Stimulated activated CD4-positive, alpha-beta T cell treated with anti-CD3 and anti-CD28 coated beads, Interleukin-4, amount 100 ng/mL, for 24 hours (primary cell): ENCODE measurements at places on chromosomes 1 and 21.

DNA sequence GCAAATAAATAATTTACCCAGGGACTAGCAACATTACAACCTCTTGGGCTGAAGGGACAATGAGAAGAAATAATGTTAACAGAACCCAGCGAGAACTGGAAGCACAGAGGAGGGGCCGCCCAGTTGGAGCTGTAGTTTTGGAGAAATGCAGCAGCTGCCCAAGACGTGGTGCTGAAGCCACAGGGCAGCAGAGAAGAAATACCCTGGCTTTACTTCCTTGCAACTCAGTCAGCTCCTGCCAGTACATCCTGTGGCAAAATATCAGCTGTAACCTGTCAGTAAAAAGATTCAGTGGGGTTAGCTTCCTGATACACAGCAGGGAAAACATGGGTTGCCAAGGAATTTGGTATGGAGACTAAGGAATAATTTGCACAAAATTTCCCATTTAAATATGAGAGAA, 283.6 kb upstream of the USP25 start:
- DNase-seq, result no peak

DNA sequence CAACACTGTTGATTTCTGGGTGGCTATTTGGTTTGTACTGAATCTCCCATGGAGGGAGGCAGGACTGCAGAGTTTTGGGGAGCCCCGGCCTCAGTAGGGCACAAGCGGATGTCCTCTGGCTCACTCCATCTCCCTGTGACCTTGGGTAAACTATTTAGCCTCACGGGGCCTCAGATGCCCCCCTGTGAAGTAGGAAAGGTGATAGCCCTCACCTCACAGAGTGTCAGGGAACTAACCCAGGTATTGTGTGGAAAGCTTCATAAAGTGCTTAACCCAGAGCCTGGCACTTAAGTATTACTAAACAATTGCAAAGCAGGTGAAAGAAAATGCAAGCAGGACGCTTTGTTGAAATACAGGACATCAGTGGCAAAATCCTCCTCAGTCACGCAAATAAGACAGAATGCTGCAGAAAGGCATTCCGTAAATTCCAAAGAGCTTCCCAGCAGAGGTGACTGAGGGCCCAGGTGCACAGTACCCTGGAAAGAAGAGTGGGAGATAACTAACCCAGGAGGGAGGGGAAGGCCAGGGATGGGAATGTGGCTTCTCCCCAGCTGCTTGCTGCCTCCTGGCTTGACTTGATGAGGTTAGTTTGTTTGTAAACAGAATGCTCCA, 436.3 kb downstream of the PRDM2 start:
- no peak for DNase-seq

- no peak for DNase-seq
These were observed 2.4 kb downstream of the MCL1 start for GRCh38 chr1:150576794-150577556.

DNA sequence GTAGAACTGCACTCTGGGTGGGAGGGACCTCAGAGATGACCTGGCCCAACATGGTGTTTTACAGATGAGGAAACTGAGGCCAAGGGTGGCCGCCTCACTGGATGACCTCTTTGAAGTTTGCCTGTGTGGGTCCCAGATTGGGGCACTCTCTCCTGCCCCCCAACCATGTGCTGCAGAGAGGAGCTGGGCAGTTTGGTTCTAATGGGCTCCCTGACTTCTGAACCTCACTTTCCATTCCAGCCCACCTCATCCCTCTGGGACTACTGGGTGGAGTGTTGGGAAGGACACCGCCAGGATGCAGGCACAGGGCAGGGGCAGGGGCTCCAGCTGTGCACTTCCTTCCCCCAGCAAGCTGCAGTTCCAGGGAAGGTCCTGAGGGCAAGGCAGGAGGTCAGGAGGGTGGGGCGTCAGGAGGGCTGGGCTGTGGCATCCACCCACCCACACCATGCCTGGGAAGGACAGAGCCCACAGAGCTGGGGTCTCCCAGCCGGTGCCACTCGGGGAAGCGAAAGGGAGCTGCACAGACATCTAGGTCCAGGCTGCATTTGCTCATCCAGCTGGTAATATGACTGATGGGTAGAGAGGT, 10.3 kb upstream of the EPS8L3 start:
- no peak for DNase-seq

DNA sequence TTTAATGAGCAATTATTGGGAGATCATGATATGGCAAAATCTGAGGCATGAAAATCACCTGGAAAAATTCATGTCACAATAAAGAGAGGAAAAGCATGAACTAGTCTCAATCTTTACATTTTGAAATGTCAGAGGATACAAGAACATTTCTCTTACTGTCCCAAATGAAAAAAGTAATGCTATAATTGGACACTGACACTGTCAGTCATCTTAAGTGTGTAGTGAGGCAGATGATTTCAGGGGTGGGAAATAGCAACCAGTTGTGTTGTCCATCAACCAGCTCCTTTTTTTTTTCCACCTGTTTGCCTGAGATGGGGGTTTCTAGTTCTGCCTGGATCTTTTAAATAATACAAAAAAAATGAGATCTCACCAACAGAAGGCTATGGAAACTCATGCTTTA, 646.2 kb downstream of the KCNT2 start:
- no peak for DNase-seq

- DNase-seq, result no peak
These were observed 373.1 kb upstream of the CXADR start for GRCh38 chr21:17139696-17140095.

- DNase-seq, result no peak
These were observed 148.9 kb upstream of the VANGL1 start for GRCh38 chr1:115492880-115493279.

DNA sequence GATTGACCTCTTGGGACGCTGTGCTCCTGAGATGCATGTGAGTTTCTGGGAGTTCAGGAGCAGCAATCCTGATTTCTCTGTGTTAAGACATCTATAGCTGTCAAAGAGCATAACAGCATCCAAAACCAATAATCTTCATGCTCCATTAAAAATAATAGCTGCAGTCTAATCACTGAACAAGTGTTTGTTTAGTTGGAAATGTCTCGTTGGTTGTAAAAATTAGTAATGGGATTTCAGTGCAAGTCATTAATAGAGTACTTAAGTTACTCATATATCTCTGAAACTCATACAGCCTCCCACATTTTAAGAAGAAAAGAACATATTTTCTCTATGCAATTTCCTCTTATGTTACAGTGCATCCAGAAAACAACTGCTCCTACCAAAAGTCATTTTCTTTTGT, 249.8 kb downstream of the ZP4 start:
- no peak for DNase-seq

DNA sequence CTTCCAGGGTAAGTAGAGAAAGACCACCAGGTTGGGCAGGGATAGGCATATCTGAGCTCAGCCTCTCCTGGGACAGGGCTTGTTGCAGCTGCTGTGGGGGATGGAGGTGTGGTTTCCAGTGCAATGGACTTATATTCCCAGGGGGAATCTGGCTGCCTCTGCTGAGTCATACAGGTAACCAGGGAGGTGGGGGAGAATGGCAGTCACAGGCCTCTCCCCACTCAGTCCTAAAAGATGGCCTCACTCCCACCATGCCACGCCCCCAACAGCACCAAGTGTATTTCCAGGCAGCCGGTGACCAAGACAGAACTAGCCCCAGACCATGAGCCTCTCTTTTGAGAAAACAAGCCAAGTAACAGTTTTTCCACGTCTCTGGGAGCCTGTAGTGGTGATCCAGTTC, 1240.7 kb downstream of the BRINP3 start:
- DNase-seq, result no peak

GRCh38 chr1:164796916-164797315, 237.9 kb downstream of the PBX1 start:
- no peak for DNase-seq

GRCh38 chr1:228174482-228175315, 9.1 kb downstream of the IBA57 start:
- DNase-seq, result no peak

DNA sequence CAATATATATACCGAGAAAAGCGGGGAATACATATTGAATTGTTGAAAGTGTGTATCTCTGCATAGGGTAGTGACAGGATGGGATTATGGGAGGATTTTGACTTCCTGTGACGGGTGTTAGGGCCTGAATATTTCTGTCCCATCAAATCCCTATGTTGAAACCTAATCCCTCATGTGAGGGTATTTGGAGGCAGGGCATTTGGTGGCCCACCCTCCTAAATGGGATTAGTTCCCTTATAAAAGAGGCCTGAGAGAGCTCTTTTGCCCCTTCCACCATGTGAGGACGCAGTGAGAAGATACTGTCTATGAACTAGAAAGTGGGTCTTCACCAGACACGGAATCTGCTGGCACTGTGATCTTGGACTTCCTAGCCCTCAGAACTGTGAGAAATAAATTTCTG, 137.3 kb downstream of the ZSCAN20 start:
- DNase-seq, result no peak

DNA sequence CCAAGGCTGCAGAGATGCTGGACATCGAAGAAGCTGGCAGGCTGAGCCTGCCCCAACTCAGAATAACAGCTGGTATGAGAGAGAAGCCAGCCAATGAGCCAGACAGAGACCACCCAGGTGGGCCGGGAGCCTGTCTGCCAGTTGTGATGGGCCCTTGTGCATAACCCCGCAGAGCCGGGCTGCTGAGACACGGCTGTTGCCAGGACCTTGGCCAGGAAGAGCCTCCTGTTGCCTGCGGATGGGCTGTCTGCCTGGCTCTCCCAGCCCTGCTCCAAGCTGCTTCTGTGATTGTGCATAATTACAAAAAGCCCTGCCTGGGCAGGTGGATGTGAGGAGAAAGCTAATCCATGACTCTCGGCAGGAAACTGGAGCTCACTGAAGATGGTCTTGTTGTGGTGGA, 126.5 kb downstream of the CAPN8 start:
- DNase-seq, result no peak

GRCh38 chr1:30753118-30753517, 4.5 kb downstream of the LAPTM5 start:
- no peak for DNase-seq

DNA sequence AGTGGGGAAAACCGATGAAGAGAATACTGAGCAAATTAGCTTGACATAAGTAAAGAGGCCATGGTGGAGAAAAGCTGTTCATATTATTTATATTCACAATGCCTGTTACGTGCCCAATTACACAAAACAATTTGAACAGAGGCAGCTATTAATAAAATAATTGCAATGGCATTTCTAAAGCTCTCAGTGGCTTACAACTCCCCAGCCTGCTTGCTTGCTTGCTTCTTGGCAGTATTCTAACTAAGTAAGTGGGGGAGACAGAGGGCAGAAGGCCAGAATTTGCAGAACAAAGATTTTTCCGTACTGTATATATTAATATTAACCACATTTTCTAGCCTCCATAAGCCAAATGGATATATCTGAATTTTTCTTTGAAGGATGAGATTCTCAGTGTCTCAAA, 12.9 kb downstream of the PTPN14 start:
- DNase-seq, result no peak

DNA sequence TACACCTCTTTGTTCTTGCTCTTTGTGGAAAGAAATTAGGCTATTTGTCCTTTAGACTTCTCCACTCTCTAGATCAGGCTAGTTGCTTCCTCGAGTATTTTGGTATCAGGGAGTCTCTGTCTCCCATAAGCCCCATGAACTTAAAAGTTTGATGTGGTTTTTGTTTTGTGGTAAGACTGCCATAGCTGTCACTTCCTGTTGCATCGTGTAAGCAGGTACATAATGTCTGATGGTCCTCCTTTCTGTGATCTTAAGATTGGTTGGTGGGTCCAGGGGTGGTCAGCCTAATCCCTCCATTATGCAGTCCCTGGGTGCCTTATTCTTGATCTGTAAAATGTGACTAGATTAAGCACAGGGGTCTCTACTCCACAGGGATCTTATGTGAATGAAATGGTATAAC, 23.1 kb downstream of the CD53 start:
- DNase-seq, result no peak

GRCh38 chr1:245751116-245751515, 596.3 kb downstream of the KIF26B start:
- no peak for DNase-seq

DNA sequence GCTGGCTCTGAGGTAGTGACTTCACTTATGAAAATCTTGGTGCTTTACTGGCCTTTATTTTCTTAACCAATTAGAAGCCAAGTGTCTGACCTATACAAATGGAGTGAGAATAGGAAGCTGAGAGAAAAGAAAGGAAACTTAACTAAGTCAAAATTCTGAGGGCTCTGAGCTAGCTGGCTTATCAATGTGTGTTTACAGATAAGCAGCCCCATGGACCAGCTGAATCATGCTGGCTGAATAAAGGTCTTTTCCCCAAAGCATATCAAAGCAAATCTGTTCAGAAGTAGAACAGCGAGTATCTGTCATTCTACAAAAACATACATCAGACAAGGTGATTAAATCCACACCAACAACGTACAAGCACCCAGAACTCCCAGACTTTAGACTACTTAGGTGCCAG, 117.2 kb downstream of the BRINP2 start:
- no peak for DNase-seq

GRCh38 chr1:45894331-45894730, 90.9 kb downstream of the MAST2 start:
- DNase-seq, result no peak

DNA sequence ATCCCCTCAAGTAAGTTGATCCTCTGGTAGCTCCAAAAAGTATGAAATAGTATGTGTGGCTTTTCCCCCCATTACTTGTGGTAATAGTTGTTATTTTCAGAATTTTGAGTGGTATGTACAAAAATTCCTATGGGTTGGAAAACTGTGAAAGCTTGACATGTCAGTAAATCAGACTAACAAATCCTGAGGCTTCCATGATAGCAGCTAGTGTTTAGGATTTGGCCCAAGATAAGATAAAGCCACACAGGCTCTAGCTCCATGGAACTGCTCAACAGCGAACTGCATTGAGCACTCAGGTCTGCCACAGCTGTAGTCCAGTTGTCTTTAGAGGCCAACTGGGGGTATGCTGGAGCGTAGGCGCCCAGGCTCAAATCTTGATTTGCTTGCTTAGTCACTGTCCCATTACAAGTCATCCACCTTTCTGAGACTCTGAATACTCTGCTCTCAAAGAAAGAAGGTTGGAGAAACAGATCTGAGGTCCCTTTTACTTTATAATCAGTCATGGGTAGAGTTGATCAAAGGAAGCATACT, 28.7 kb downstream of the ATP1A1 start:
- no peak for DNase-seq

GRCh38 chr1:10918531-10918930, 93.9 kb upstream of the TARDBP start:
- no peak for DNase-seq

- no peak for DNase-seq
These were observed 221.7 kb downstream of the NEGR1 start for GRCh38 chr1:72060466-72061245.

DNA sequence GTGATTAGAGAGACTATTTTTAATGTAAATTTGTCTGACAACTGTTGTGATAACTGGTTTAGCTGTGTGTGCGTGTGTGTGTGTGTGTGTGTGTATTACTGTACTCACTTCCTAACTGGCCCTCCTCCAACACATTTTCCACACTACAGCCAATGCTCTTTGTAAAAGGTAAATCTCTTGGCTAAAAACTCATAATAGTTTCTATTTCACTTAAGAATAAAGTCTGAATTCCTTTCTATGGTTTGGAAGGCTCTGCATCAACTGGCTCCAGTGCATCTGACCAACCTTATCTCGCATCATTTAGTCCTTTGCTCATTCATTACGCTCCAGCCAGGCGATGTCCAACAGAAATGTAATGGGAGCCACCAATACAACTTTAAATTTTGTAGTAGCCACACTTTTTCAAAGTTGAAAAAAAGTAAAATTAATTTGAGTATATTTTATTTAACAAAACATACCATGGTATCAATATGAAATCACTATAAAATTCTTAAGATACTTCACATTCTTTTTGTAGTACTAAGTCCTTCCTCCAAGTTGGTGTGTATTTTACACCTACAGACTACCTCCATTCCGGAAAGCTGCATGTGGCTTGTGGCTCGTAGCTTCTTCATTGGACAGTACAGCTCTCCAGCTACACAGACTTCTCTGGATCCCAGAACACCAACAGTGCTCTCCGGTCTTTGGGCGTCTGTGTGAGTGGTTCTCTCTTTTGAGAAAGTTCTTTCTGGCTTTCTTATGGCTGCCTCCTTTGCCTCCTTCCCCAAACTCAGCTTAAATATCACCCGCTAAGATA, 68.9 kb downstream of the NRIP1 start:
- DNase-seq, result no peak
